Activated CD4-positive, alpha-beta memory T cell treated with anti-CD3 and anti-CD28 coated beads for 36 hours (primary cell): ENCODE measurements at places on chromosomes 16 and 17.

DNA sequence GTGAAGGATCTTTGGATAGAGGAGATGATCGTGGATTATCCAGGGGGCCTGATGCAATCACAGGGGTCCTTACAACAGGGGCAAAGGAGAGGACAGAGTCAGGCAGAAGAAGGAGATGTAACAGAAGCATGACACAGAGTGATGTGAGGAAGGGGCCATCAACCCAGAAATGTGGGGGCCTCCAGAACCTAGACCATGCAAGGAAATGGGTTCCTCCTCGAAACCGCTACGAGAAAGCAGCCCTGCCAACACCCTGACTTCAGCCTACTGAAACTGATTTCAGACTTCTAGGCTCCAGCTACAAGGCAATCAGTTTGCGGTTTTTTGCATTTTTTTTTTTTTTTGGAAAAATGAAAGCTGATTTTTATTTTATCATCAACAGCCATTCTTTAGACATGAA is 34.0 kb downstream of the ZFHX3 start:
- DNase-seq: no peak

DNA sequence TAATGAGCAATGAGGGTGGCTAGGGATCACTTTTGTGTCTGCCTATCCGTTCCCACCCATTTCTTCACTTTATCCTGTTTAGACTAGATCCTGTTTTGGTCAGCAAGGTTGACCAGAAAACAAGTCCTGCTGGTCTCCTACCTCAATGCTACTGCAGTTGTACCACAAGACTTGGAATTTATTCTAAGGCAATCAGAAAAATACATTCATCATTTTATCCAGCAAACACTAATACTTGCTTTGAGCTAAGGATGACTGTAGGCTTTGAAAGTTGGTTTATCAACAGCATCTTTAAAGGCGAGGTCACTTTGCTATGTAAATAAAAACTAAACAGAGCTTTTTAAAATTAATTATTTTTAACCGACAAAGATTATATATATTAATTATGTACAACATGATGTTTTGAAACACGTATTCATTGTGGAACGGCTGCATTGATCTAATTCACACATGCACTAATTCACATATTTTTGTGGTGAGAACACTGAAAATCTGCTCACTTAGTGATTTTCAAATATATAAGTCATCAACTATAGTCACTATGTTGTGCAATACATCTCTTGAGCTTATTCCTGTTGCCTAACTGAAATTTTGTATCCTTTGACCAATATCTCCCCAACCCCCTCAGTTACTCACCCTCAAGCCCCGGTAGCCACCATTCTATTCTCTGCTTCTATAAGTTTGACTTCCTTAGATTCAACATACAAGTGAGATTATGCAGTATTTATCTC is 125.9 kb upstream of the HS3ST3A1 start:
- DNase-seq: no peak

GRCh38 chr17:70597774-70598173 is 428.4 kb downstream of the KCNJ2 start:
- DNase-seq: no peak

- DNase-seq: no peak
Measured at GRCh38 chr17:1497831-1498230, 5.3 kb upstream of the MYO1C start.

GRCh38 chr17:65797809-65798208 is 236.4 kb upstream of the AXIN2 start:
- peak; percentile 43 for DNase-seq

DNA sequence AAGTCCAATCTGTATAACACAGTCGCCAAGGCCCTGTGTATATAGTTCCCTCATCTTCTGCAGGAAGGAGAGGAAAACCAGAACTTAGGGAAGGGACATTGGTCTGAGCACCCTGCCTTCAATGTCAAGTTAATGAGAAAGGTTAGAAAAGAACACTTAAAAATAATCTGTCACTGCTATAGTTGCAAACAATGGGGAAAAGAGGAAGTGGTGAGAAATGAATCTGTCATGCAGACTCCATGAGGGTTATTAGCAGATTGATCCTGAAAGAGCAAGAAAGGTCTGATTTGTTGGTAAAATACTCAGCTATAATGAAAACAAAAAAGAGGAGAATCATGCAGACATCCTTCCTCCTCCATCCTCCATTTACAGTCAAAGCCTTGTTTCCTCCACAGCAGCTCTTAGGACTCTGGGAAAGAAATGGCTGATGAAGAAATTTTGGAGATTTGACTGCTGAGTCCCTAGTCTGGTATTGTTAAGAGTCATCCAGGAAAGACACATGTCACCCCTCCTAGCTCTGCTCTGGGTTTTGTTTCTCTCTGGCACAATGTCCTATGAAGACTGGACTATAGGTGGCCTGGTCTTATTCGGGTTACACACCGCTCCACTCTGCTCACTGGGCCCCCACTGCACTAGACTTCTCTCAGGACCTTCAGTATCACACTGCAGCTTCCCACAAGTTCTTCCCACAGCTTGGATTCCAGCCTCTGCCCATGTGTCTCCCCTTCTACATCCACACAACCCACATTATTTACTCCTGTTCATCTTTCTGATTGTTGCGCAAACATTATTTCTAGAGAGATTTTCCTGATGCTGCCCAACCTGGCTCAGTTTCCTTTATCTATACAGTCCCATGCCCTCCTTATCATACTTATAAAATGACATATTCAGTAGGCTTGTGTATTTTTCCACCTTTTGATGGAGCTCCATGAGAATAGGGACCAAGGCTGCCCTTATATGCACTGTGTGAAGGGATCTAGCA is 56.5 kb upstream of the XYLT1 start:
- no peak for DNase-seq

DNA sequence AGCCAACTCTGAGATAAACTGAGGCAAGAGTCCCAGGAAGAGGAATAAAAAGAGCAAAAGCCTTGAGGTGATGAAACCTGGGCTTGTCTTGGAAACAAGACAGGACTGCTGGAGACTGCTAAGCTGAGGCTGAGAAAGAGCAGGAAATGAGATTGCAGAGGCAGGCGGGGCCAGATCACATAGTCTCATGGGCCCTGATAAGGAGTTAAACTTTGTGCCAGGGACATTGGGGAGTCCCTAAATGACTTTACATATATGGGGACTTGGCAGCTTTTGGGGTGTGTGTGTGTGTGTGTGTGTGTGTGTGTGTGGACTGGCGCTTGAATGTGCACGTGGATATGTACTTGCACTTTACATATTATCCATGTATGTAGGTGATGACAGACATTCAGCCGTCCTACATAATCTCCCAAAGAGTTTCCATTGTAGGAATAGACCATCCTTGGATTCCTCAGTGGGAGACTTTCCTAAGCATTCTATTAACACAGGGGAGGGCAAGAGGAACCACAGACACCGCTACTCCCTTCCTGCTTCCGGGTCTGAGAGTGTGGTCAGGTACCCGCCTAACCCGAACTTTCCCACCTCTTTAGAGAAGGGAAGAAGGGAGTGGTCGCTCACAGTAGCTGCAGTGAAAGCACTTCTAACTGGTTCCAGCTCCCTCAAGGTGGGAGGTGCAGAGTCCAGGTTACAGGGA is 123.1 kb downstream of the LYRM1 start:
- peak; percentile 10 for DNase-seq

- no peak for DNase-seq
Measured at GRCh38 chr16:53855056-53855455, 151.1 kb downstream of the FTO start.

DNA sequence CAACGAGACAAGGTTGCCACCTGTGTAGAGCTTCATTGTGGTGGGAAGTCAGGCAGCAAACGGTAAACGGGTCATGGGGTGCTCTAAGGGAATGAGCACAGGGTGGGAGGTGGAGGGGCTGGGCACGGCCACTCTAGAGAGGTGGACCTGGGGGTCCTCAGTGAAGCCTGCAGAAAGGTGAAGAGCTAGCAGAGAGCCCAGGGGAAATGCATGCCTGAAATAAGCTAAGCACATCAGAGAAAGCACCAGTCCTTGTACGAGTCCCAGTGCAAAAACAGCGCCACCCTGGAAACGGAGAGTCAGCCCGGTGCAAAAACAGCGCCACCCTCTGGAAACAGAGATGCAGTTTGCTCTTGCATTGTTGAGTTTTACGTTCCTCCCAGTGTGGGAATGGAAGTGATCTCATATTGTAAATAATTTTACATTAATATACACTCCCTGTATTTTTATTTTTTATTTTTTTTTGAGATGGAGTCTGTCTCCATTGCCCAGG is 65.0 kb downstream of the TBC1D16 start:
- DNase-seq: peak; percentile 56

DNA sequence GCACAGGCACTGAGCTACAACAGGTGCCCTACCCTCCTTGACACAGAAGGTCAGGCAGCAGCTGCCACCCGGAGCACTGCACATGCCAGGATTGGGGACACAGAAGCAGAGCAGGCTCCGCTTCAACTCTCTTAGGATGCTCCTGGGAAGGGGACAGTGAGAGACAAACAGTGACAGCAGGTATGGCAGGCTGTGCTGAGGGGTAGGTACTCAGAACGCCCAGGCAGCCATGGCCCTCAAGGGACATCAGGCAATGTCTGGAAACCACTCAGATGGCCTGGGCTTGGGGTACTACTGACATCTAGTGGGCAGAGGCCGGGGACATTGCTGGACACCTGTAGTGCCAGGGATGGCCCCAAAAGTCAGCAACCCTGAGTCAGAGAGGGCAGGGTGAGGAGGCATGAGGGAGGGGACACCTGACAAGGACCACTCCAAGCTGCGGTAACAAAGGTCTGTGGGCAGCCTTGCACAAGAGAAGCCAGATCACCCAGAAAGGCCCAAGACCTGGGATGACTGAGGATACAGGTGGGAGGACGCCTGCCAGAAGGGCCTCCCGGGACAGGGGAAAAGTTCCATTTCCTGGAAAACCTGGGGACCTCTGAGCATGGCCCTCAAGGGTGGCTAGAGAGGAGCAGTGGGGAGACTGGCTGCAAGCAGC is 21.2 kb downstream of the PEMT start:
- DNase-seq: no peak

DNA sequence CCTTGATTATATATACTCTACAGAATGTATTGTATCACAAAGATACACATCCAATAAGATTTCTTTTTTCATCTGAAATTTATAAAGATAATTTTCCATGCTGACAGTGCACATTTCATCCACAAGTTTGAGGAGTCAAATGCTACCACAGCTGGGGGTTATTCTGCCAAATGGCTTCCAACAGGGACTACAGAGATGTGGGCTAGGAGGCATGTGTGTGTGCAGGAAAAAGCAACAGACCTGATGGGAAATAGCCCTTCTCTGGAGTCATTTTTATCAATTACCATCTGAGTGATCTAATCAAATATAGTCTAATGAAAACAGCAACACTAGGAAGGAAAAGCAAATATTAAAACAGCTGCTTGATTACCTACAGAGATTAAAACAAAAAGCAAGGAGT is 290.5 kb downstream of the CEP112 start:
- DNase-seq: no peak

DNA sequence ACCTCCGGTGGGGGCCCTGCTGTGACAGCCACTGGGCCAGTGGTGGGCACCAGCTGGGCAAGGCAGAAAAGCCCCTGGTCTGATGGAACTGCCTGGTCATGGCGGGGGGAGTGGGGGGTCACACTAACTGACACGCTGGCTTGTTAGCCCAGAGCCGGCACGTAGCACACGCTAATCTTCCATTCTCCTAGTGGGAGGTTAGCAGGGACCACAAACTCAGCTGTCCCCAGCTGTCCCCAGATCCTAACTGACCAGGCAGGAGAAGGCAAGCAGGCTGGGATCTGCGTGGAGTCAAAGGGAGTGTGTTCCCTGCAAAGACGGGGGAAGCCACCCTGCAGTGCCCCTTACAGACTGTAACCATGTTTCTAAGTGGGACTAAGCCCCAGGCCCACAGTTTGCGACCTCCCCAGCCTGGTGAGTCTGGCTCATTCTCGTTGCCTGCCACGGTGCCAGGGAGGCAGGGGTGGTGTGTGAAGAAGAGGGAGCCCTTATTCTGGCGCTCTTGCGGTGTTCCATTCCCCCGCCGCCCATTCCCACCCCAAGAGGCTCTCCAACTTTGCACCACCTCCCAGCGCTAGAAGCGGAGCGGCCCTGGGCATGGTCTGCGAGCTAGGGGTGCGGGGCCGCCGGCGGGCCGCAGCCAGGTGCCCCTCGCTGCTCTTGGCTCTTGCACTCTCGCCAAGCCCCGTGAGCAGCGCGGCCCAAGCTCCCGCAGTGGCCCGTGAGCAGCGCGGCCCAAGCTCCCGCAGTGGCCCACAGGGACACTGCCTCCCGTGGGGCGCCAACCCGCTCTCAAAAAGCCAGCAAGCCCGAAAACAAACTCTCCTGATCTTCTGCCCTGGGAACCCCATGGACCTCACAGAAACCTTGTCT is 12.1 kb upstream of the ZNF423 start:
- no peak for DNase-seq

GRCh38 chr17:1177016-1177700 is 2.6 kb downstream of the ABR start:
- no peak for DNase-seq

DNA sequence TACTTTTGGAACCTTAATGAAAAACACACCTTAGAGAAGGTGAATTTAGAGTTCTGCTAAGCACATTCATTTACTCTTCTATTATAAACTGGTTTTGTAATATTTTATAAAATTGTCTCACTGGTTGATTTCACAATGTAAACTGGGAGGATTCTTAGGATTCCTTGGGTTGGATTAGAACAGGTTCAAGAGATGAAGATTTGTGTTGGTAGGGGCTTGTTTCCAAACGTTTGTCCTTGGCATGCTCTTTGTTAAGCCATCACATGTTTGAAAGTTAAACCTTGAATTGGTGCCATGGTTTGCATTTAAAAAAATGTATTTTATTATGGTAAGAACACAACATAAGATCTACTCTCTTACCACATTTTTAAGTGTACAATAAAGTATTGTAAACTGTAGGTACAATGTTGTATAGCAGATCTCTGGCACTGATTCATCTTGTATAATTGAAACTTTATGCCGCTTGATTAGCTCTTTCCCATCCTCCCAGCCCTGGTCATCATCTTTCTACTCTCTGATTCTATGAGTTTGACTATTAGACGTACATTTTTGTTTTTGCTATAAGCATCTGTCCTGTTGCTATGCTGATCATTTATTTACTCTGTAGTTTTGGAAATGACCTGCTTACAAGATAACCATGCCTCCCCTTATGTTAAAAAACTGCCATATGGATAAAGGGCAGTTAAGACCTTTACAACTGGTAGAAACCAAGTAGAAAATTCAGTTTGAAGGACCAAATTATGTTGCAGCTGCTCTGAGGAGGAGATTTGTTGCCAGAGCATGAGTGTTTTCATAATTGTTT is 9.6 kb downstream of the FTO start:
- no peak for DNase-seq

- no peak for DNase-seq
Measured at GRCh38 chr17:54899201-54899600, 1.5 kb upstream of the TOM1L1 start.
